Lower lobe of right lung (tissue), 2 donors: ENCODE measurements at places on chromosomes 7 and 10.

DNA sequence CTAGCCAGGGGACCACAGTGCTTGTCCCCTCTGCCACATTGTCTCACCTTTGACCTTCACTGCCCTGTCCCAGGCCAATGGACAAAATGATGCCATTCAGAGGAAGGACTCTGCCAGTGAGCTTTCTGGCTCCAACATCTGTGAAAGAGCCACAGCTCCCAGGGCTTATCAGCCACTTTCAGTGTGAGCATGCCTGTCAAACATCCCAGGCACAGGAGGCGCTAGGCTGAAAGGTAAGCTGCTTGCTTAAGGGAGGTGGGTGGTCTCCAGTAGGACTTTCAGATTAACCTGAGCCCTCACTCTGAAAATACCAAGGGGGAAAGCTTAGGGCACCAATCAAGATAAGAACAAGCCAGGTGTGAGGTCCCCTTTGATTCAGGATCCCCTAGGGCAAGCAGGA, 59.8 kb upstream of the GDF10 start:
- H3K4me1 ChIP-seq, result peaks cover 4% of the 10 kb centered on the region
- no peak overlapping the region for H3K4me3 ChIP-seq
- H3K27me3 ChIP-seq, result no peaks in the 10 kb centered on the region
- H3K27ac ChIP-seq, result no peak overlapping the region

- no peak for DNase-seq
- no peak overlapping the region for H3K4me3 ChIP-seq
- no peaks in the 10 kb centered on the region for H3K27me3 ChIP-seq
- H3K4me1 ChIP-seq, result no peaks in the 10 kb centered on the region
- H3K36me3 ChIP-seq, result no peaks in the 10 kb centered on the region
- no peak overlapping the region for H3K27ac ChIP-seq
Observed at GRCh38 chr10:93152136-93152535, 78.4 kb downstream of the CYP26A1 start.

DNA sequence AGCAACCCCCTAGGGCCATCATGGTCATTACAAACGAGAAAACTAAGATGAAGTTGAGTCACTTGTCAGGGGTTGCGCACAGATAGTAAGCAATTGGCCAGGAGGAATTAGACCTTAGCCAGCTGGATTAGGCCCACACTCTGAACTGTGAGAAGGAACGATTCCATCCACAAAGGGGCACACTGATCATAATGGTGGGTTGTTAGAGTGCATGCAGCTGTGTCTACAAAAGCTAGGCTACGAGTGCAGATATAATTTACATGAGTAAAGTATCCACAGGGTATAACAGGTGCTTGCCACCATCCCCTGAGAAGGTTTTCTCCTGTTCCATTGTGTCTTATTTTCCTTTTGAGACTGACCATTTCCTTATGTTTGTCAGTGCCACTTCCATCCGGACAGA, 16.6 kb upstream of the FAM170B start:
- no peak overlapping the region for H3K4me3 ChIP-seq
- no peaks in the 10 kb centered on the region for H3K4me1 ChIP-seq
- H3K36me3 ChIP-seq, result no peaks in the 10 kb centered on the region
- DNase-seq, result no peak

GRCh38 chr7:81234896-81235295, 316.0 kb upstream of the SEMA3C start:
- no peaks in the 10 kb centered on the region for H3K36me3 ChIP-seq
- H3K4me1 ChIP-seq, result no peaks in the 10 kb centered on the region
- H3K27ac ChIP-seq, result no peak overlapping the region
- H3K4me3 ChIP-seq, result no peak overlapping the region
- no peak for DNase-seq

- no peaks in the 10 kb centered on the region for H3K36me3 ChIP-seq
- peaks cover 16% of the 10 kb centered on the region for H3K4me1 ChIP-seq
- DNase-seq, result peak; percentile 46
- H3K27ac ChIP-seq, result no peak overlapping the region
Observed at GRCh38 chr10:28248092-28248491, 54.8 kb downstream of the MPP7 start.

GRCh38 chr10:84493951-84494848, 165.8 kb downstream of the CCSER2 start:
- DNase-seq, result no peak
- peaks cover 10% of the 10 kb centered on the region for H3K4me1 ChIP-seq
- no peak overlapping the region for H3K4me3 ChIP-seq
- no peaks in the 10 kb centered on the region for H3K27me3 ChIP-seq
- H3K27ac ChIP-seq, result no peak overlapping the region

DNA sequence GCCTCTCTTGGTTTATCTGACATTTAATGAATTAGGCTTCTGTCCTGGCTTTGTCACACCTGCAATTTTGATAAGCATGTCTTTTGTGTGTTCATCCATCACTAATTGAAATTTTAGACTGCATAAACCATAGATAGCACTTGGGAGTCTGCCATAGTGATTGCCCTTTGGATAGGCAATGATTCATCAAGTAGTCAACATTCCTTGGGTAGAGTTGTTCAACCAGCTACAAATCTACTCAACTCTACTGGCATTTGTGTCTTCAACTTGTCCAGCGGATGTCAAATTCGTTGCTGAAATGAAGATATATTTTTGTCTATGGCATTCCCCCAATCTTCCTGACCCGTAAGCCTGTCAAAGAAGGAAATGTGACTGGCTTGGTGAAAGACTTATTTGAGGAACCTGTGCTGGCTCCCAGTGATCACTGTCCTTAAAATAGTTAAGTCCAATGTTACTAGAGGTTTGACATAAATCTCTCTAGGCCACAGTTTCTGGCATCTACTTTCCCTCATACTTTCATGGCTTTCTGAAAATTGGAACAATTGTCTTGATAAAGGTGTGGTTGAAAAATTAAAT, 33.7 kb upstream of the CREB5 start:
- H3K4me1 ChIP-seq, result no peaks in the 10 kb centered on the region
- no peaks in the 10 kb centered on the region for H3K27me3 ChIP-seq
- no peak for DNase-seq
- H3K27ac ChIP-seq, result no peak overlapping the region

GRCh38 chr10:16779384-16779915, 37.8 kb downstream of the RSU1 start:
- H3K4me3 ChIP-seq, result no peak overlapping the region
- DNase-seq, result no peak
- no peaks in the 10 kb centered on the region for H3K27me3 ChIP-seq
- H3K4me1 ChIP-seq, result peaks cover 18% of the 10 kb centered on the region
- H3K36me3 ChIP-seq, result peaks cover 20% of the 10 kb centered on the region

- DNase-seq, result no peak
- H3K27ac ChIP-seq, result peak overlapping the region; percentile 65
- no peaks in the 10 kb centered on the region for H3K36me3 ChIP-seq
- no peaks in the 10 kb centered on the region for H3K27me3 ChIP-seq
- H3K4me1 ChIP-seq, result peaks cover 21% of the 10 kb centered on the region
- no peak overlapping the region for H3K4me3 ChIP-seq
Observed at GRCh38 chr7:140655511-140656408, 15.1 kb upstream of the DENND2A start.

DNA sequence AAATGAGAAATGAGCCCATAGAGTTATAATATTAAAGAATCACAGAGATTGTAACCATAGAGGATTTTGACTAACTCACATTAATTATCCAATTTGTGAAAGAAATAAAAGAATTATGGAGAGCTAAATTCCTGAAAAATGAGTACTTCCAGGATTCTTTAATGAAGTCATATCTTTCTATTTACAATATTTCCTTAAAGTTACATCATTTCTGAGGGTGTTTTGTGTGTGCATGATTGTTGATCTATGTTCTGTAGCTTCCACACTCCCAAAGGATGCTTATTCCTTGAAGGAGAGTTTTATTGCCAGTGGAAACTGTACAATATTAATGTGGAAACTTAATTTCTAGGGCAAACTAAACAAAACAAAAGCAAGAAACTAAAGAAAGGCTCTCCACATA, 299.6 kb downstream of the MDFIC start:
- DNase-seq, result no peak
- H3K36me3 ChIP-seq, result no peaks in the 10 kb centered on the region
- H3K4me1 ChIP-seq, result peaks cover 8% of the 10 kb centered on the region
- no peak overlapping the region for H3K4me3 ChIP-seq

GRCh38 chr10:92868036-92868435, 19.7 kb downstream of the EXOC6 start:
- no peaks in the 10 kb centered on the region for H3K4me1 ChIP-seq
- H3K27me3 ChIP-seq, result no peaks in the 10 kb centered on the region
- no peak overlapping the region for H3K27ac ChIP-seq
- no peaks in the 10 kb centered on the region for H3K36me3 ChIP-seq

- H3K4me3 ChIP-seq, result no peak overlapping the region
- H3K27ac ChIP-seq, result no peak overlapping the region
- DNase-seq, result no peak
- no peaks in the 10 kb centered on the region for H3K36me3 ChIP-seq
Observed at GRCh38 chr7:50212666-50213621, 91.6 kb upstream of the IKZF1 start.

DNA sequence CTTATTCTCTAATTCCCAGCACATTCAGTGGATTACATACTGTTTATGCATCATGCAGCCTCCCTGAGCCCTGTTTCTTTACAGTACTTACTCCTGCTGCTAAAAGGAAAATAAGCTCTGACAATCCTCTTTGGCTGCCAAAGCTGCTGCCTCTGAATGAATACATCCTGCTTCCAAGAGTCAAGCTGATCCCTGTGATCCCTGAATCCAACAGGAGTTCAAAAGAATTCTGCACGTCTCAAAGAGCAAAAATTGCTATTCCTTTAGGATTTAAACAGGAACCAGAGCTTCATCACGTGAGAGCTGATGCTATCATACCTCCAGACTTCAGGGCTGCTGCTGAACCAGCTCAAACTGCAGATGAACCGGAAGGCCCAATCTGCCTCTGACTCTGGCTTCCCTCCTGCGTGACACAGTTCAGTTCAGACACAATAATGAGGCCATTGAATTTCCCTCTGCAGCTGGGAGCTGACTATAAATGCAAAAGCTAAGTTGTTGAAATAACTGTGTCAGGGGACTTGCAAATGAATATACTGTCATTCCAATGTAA, 851.0 kb upstream of the PHF14 start:
- no peak for DNase-seq
- peak overlapping the region; percentile 1 for H3K27ac ChIP-seq
- H3K36me3 ChIP-seq, result no peaks in the 10 kb centered on the region
- H3K4me1 ChIP-seq, result no peaks in the 10 kb centered on the region
- no peaks in the 10 kb centered on the region for H3K27me3 ChIP-seq

GRCh38 chr7:81857385-81857784, 87.5 kb upstream of the HGF start:
- H3K36me3 ChIP-seq, result no peaks in the 10 kb centered on the region
- no peak for DNase-seq
- H3K27ac ChIP-seq, result no peak overlapping the region
- H3K4me1 ChIP-seq, result no peaks in the 10 kb centered on the region
- no peaks in the 10 kb centered on the region for H3K27me3 ChIP-seq

GRCh38 chr10:12279281-12279680, 70.1 kb upstream of the CAMK1D start:
- no peak overlapping the region for H3K27ac ChIP-seq
- H3K27me3 ChIP-seq, result no peaks in the 10 kb centered on the region
- H3K4me1 ChIP-seq, result no peaks in the 10 kb centered on the region
- peak; percentile 69 for DNase-seq
- H3K36me3 ChIP-seq, result no peaks in the 10 kb centered on the region

DNA sequence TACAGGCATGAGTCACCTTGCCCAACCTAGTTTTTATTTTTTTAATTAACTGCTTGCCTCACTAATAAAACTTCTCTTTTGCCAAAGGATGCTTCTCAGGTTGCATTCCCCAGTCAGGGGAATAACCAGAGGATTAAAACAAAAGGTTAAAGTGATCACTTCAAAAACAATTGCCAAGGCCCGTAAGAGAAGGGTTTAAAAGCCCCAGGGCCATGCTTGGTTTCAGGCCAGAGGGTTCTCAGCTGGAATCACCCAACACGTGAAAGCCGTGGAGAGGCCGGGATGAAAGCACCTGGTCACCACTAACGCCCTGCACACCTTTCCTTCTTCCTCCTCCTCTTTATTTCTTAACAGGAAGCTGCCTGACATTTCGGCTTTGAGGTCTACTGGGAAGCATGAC, 587.5 kb downstream of the PTPRN2 start:
- no peak overlapping the region for H3K4me3 ChIP-seq
- H3K27me3 ChIP-seq, result no peaks in the 10 kb centered on the region
- H3K27ac ChIP-seq, result no peak overlapping the region
- H3K36me3 ChIP-seq, result no peaks in the 10 kb centered on the region
- no peaks in the 10 kb centered on the region for H3K4me1 ChIP-seq
- no peak for DNase-seq

DNA sequence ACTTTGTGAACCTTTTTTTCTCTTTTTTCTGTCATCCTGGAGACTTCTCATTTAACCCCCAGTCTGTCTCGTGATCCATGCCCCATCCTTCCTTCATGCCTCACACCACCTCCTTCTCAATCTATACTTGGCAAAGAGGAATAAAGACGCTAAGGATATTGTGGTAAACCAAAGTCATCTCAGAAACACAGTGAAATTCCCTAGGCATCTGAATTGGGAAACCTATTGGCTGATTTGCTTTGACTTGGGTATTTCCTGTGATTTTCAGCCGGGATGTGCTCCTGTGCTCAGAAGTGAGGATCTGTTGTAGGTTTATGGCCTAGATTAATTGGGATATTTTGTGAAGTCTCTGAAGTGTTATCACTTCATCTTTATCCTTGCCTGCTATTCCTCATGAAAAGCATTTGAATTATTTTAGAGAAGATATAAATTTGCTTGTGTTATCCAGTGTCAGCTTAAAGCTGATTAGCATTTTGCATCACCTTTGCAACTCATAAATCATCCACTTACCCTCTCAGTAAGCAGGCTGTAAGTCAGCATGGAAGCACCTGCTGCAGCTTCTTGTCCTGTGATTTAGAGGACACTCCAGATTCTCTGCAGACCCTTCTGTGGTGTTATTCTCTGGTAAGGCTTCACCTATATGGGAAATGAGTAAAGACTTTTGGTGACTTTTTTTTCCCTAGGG, 138.0 kb downstream of the AUTS2 start:
- H3K27ac ChIP-seq, result no peak overlapping the region
- no peaks in the 10 kb centered on the region for H3K36me3 ChIP-seq
- no peak for DNase-seq
- H3K4me1 ChIP-seq, result peaks cover 9% of the 10 kb centered on the region
- no peaks in the 10 kb centered on the region for H3K27me3 ChIP-seq

DNA sequence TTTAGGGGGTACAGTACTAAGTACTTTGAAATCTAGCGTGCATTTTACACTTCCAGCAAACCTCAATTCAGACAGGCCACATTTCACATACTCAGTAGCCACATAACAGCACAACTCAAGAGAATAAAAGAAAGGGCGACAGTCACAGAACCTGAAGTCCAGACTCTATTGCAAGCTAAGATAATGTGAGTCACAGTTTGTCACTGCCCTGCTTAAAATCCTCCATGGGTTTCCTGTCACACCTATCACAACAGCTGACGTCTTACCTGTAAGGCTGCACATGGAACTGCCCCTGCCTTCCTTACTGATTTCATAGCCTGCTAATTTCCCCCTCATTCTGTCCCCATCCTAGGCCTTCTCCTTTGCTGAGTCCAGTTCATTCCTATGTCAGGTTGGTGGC, 16.1 kb upstream of the CDK14 start:
- H3K4me1 ChIP-seq, result peaks cover 16% of the 10 kb centered on the region
- H3K4me3 ChIP-seq, result no peak overlapping the region
- H3K27me3 ChIP-seq, result no peaks in the 10 kb centered on the region

GRCh38 chr7:463817-464453, 55.7 kb downstream of the PDGFA start:
- no peak overlapping the region for H3K27ac ChIP-seq
- no peak for DNase-seq
- no peaks in the 10 kb centered on the region for H3K27me3 ChIP-seq
- no peak overlapping the region for H3K4me3 ChIP-seq
- H3K36me3 ChIP-seq, result no peaks in the 10 kb centered on the region
- peaks cover 17% of the 10 kb centered on the region for H3K4me1 ChIP-seq
